ENCODE measurements at places on chromosomes 6 and 20.
A peak's percentile ranks its signal among the peaks of the same experiment; 100 is the strongest.

- DNase-seq: no peak
Measured at GRCh38 chr20:52978851-52979250, 6.7 kb downstream of the TSHZ2 start.

GRCh38 chr20:22626496-22626895, 42.1 kb upstream of the FOXA2 start:
- no peak for DNase-seq

- no peak for DNase-seq
Measured at GRCh38 chr20:6993511-6993910, 226.0 kb downstream of the BMP2 start.

DNA sequence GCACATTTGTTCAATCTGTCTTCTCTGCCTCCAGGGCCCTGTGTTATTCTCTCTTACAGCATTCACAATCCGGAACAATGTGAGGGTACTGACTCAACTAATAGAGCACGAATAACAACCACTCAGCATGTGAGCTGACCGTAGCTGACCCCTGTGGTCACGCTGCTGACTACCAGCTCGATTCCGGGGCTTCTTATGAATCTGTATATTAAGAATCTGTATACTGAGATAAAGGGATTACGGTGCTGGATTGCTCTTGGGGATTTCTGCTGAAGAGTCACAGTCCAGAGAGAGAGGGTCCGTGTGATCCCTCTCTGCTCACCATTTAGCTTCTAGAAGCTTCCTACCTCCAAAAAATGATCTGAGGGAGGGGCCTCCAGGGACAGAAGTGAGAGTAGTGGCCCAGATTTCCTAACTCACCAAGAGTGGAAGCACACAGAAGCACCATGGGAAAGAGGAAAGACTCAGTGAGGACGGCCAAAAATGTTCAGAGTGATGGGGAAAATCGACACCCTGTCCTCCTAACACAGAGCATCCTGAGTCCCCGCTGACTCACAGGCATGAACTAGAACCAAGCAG, 156.2 kb downstream of the THBS2 start:
- peak; percentile 82 for DNase-seq

DNA sequence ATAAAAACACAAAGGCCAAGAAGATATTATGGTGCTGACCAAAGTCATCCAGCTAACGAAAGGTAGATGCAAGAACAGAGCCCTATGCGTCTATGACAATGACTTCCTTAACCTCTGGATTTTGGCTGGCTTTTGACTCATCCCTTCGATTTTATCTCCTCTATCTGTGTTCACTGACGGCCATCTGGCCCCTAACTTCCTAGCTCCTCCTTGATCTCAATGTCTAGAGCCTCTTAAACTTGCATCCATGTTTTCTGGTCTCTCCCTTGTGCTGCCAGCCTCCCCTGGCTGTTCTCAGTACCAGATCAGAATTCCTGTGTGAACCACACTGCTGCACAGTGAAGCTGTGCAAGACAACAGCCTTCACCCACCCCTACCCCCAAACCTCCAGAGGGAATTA, 452.9 kb downstream of the UTRN start:
- no peak for DNase-seq

DNA sequence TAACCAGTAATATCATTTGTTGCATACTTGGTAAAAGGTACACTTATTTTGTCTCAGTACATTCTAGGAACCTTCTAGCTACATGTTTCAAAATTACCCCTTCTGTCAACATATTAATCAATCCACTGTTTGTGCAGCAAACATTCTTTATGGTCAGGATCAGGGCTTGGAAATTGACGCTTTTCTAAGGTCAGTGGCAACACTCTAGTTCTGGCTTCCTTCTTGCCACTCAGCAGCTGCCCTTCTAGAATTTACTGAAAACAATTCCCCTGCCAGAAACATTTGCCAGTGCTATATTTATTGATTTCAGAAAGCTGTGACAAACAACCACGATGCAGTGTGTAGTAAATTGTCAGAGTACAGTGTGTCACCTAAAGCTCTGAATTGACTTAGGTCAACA, 84.7 kb upstream of the FBXL4 start:
- DNase-seq: no peak

- no peak for DNase-seq
Measured at GRCh38 chr20:23612396-23612795, 6.7 kb upstream of the CST9 start.

GRCh38 chr6:50979171-50979525, 160.5 kb downstream of the TFAP2B start:
- no peak for DNase-seq

DNA sequence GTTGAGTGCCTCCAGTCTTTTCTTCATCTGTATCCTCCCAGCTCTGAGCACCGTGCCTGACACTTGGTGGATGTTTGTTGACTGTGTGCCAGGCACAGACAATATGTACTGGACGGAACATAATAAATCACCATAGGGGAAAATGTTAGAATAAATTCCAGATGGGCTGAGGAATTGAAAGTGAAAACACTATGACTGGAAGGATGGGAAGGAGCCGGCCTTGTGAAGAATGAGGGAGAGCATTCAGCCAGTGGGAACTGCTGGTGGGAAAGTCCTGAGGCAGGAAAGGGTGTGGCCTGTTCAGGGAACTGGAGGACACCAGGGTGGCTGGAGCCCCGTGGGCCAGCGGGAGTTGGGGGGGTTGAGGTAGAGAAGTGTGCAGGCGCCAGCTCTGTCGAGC, 75.4 kb downstream of the MTHFD1L start:
- DNase-seq: peak; percentile 36

GRCh38 chr6:166776571-166776970, 149.5 kb upstream of the RPS6KA2 start:
- no peak for DNase-seq

DNA sequence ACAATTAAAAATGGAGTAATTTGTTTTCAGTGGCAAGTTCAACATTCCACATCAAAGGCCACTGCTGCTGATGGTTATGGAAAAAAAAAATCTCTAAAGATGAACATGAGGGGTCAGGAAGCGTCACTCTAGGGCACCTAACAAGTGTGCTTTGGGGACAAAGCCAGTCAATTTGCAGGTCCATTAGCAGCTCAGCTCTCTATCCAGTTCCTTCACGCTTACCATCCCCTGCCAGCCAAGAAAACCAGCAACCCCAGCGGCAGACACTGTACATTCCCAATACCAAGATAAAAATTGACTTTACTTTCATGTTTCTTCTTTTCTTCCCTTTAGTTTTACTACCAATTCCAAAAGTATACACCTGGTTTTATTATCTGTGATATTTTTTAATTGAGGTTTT, 10.1 kb downstream of the RFX6 start:
- DNase-seq: no peak

- DNase-seq: no peak
Measured at GRCh38 chr6:113414511-113414910, 442.6 kb upstream of the MARCKS start.

- no peak for DNase-seq
Measured at GRCh38 chr6:14130435-14131075, 13.0 kb downstream of the CD83 start.

DNA sequence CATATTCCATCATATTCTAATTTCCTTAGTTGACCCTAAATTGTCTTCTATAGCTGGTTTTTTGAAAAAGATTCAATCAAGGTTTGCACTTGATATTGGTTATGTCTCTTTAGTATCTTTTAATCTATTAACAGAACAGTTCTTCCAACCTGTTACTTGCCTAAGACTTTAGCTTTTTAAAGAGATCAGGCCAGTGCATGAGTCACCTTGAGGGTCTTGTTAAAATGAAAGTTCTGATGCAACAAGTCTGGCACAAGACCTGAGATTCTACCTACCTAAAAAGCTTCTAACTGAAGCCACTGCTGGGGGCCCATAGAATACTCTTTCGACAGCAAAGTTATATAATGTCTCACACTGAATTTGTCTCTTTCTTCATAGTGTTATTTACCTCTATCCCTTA, 3.2 kb downstream of the USP45 start:
- DNase-seq: no peak

DNA sequence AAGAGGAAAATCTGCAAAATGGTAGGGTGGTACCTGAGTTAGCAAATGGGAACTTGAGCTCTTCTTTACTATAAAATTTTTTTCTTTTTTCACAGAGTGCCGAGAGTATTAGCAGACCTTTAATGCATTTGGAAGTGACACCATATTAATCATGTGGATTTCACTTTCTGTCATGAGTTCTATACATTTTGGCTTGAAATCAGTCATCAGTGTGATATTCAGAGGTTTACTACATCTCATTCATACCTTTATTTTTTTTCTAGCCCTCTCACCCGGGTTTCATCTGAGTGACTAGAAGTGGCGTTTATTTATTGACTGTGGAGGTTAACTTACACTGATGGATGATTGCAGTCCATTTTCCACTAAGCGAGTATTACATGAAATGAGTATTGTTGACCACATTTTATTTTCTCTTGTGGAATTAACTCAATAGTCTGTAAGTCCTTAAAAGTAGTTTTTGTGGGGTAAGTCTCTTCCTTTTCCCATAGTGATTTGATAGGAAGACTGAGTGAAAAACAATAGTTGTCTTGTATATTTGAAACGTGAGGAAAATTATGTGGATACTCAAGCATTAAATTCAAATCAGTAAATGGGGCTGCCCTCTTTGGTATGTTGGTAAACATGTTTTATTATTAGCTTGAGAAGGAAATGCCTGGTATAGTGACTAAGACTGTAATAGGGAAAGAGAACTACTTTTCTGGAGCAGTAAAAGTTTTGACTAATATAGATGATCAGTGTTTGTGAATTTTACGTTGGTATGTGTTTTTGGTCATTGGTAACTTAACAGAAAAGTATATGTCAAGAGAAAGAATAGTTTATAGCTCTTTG, 55.5 kb downstream of the JARID2 start:
- no peak for DNase-seq

GRCh38 chr6:35191889-35192288, 21.9 kb upstream of the SCUBE3 start:
- no peak for DNase-seq

- no peak for DNase-seq
Measured at GRCh38 chr6:22357724-22358189, 60.9 kb upstream of the PRL start.

DNA sequence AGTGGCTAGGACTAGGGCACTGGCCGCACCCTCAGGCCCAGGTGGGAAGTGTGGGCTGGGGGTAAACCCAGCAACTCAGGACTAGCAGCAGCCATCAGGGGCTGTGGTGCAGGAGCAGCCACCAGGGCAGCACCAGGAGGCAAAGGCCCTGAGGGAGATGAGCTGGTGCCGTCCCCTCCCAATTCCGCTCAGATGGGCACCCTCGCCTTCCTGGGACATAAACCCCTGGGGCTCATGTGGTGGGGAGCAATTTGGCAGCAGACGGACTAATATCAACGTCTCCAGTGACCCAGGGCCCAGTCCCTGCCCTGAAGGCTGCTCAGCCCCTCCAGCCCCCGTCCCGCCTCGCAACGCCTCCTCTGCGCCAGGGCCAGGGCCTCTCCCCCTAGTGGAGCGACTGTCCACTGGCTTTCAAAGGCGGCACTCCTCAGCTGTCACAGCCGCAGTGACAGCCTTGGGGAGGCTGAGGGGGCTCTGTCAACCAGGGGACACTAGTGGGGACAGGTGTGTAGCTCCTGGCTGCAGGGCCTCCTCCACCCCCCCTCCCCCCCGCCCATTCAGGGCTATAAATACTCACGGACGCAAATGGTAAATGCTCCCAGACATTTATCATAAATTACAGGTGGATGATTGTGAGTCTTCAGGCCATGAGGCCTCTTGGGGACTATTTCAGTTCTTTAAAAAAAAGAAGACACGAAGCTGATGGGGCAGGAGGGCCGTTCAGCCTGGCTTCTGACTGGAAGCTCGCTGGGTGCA, 349.9 kb downstream of the ZFAND3 start:
- no peak for DNase-seq

- no peak for DNase-seq
Measured at GRCh38 chr20:39524371-39524911, 562.3 kb downstream of the DHX35 start.

DNA sequence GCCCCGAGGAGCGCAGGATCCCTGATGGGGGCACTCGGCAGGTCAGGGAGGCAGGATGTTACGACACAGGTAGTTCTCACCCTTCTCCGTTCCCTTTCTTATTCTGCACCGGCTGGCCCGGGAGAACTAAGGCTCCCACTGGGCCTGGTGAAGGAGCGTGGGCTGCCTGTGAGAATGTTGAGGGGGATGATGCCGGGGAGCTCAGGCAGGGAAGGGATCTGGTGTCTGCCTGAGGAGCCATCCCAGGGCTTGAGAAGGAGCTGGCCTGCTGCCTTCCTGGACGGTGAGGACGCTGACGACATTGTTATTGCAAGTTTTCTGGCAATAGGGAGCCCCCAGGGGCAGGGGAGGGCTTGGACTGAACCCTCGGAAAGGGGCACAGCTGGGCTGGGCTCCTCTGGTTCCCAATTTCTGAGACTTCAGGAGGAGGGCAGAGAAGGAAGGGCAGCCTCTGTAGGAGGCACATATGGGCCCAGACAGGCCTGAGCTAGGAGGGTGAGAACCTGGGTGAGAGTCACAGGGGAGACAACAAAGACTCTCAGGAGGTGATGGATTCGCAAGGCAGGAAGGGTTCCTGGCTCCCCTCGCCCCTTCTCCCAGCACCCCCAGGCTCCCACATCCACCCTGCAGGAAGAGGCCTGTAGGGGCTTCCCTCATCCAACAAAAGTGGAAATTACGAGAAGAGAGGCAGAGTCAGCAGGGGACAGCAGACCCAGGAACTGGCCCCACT, 32.8 kb downstream of the CYP21A2 start:
- DNase-seq: no peak

- DNase-seq: no peak
Measured at GRCh38 chr20:40692240-40693011, 3.4 kb upstream of the MAFB start.

DNA sequence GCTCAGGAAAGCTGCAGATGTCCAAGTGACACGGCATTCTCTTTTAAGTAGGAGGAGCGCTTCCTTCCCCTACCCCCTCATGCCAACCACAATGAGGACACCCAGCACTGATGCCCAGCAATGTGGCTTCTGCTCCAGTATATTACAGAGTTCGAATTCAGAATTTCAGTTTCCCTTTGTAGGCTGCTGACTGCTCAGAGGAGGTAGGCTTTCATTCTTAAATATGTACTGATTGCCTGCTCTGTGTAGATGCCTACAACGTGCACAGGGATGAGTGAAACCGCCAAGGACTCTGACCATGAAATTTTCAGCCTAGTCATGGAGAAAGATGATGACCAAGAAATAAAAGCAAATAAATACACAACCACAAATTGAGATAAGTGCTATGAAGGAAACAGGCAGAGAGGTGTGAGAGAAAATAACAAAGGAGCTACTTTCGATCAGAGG, 50.9 kb upstream of the TNFAIP3 start:
- no peak for DNase-seq
